Kidney glomerular epithelial cell (primary cell): ENCODE measurements at places on chromosomes 5 and 9.
A peak's percentile ranks its signal among the peaks of the same experiment; 100 is the strongest.

DNA sequence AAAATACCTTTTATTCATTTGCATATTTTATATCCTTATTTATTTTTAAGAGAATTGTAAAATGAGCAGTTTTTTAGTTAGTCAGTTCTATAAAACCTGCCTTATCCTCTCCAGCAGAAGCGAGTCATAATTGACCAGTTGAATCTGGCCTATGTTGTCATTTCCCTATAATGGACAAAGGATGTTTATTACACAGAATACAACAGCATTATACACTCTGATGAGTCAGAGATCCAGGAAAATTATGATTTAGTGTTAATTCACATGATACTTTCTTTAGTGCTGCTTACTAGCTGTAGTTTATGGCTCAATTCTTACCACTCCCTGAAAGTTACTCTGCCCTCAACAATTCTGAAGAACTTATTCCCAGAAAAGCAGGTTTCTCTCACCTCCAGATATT lies 26.8 kb upstream of the LURAP1L start:
- DNase-seq: no peak

GRCh38 chr9:18601956-18602355 lies 128.0 kb downstream of the ADAMTSL1 start:
- DNase-seq: no peak

DNA sequence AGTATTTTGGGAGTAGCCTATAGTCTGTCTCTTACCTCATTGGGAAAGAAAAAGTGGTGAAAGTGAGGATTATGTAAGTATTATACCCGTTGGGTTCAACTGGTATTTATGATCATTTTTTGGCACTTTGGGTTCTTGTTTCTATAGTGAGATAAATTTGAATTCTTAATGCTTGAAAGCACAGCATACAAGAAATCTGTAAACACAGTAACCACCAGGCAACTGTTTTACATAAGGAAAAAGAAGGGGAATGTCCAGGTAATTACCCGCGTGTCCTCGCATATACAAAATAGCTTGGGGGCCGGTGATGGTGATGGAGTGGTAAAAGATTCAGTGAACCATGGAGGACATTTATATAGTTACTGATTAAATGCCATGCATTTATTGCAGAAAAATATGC lies 60.5 kb downstream of the BASP1 start:
- no peak for DNase-seq

DNA sequence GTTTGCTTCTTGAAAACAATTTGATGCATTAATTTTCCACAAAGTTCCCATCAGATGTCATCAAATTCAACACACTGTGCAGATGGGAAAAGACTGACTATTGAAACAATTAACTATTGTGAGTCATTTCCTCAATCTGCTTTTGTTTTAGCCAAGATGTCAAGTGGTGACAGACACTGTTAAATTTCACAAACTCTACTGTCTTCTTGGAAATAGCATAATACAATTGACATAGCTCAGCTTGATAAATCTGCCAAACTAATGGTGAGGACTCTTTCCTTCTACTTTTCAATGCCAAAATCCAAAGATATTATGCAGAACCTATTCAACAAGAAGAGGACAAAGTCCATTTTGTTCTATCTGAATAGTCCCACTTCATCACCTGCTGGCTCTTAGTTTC lies 242.3 kb downstream of the CAAP1 start:
- no peak for DNase-seq

GRCh38 chr9:20698782-20699181 lies 14.7 kb downstream of the FOCAD start:
- DNase-seq: no peak

GRCh38 chr5:9380109-9380508 lies 165.8 kb downstream of the SEMA5A start:
- DNase-seq: no peak

DNA sequence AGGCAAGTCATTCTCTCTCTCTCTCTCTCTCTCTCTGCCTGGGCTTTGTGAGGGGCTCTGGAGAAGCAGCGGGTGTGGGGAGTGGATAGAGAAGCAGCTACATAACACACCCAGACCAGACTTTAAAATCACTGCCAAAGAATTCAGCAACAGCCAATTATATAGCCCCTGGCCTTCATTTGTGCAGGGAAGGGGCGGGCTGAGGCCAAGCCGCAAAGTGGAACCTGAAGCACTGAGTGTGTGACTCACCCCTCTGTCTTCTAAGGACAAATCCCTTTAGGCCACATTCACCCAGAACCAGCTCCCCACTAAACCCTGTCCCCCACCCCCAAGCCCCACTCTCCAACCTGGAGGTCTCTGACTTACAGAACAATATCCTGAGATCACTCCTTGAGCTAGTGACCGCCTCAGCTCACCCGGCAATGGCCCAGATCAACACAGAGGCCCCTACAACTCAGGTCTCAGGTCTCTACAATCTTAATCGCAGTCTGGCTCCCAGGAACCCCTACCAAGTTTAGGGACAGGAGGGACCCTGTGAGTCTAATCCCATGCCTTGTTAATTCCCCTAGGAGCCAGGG lies 6.0 kb downstream of the B4GALT1 start:
- DNase-seq: peak; percentile 89

DNA sequence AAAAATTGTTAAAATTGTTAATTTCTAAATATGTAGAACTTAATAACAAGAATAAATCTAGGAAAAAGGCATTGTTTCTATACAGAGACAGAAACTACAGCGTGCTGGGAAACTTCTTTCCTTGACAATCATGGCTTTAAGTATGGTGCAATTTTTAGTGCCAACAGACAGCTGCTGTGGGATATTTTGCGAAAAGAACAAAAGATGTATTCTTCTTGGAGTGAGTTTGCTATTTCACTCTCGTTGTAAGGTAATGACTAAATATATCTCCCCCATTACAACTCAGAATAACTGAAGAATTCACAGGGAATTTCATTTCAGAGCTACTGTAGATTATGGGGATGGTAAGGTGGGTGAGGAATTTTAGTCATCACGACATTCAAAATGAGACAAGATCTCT lies 2055.0 kb upstream of the ACO1 start:
- no peak for DNase-seq

GRCh38 chr9:28801144-28801799 lies 1228.0 kb upstream of the C9orf72 start:
- DNase-seq: peak; percentile 51

DNA sequence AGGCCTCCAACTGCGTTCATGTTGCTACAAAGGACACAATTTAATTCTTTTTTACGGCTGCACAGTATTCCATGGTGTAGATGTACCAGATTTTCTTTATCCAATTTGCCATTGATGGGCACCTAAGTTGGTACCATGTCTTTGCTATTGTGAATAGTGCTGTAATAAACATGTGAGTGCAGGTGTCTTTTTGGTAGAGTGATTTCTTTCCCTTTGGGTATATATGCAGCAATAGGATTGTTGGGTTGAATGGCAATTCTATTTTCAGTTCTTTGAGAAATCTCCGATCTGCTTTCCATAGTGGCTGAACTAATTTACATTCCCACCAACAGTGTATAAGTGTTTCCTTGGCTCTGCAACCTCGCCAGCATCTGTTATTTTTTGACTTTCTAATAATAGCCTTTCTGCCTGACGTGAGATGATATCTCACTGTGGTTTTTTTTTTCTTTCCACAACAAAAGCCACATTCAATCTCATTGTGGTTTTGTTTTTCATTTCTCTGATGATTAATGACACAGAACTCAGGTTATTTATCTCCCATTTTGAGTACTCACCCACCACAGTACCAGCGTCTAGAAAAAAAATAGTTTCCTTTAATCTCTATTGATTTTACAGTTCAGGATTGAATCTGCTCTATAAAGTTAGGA lies 21.9 kb downstream of the ARRDC3 start:
- DNase-seq: peak; percentile 31

DNA sequence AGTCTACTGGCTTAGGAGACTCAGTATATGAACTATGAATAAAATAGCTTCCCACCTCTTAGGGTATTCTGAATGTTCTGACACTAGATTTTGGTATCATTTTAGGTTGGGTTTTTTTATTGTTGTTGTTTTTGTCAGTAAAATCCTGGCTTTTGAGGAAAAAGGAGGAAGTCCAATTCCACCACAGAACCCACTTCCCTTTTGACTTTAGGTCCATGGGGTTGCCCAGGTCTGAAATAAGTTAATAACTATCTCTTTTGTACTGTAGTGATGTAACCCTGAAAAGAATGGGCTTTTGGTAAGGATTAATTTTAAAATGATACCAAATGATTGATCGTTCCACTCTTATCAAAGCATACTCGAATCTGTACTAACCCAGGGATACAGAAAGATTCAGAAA lies 29.1 kb upstream of the IL12B start:
- DNase-seq: no peak
